Upper lobe of right lung (tissue), 1 donor: ENCODE measurements at places on chromosomes 6 and 20.

DNA sequence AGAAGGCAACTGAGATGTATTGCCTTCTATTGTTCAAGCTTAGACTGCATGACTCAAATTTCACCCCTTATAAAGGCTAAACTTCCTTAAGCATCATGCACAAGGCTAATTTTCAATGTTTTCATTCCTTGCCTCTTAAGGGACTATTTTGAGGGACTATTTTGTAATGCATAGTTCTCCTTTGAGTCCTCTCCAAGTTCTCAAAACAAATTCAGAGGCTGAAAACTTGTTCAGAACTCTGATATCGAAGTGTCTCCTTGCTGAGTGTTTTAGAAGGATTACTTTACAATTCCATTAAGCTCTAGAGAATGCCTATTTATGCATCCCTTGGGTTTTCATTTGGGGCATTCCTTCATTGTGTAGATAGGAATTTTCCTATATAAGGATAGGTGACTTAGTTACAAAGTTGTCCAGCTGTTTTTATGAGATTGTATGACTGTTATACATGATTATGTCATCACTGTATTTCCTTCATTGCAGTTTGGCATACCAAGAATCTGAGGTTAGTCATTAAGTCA, 41.7 kb downstream of the COL19A1 start:
- no peaks in the 10 kb centered on the region for H3K27me3 ChIP-seq
- no peaks in the 10 kb centered on the region for H3K4me1 ChIP-seq
- DNase-seq, result no peak
- no peak overlapping the region for H3K4me3 ChIP-seq
- no peak overlapping the region for H3K27ac ChIP-seq

GRCh38 chr6:89132057-89132456, 13.8 kb upstream of the PM20D2 start:
- no peak overlapping the region for H3K4me3 ChIP-seq
- H3K27ac ChIP-seq, result no peak overlapping the region
- no peaks in the 10 kb centered on the region for H3K27me3 ChIP-seq
- no peak for DNase-seq
- no peaks in the 10 kb centered on the region for H3K36me3 ChIP-seq
- H3K4me1 ChIP-seq, result no peaks in the 10 kb centered on the region

GRCh38 chr6:130128326-130128725, 94.4 kb downstream of the SAMD3 start:
- H3K27ac ChIP-seq, result no peak overlapping the region
- no peak for DNase-seq
- no peaks in the 10 kb centered on the region for H3K27me3 ChIP-seq
- no peaks in the 10 kb centered on the region for H3K4me1 ChIP-seq
- H3K4me3 ChIP-seq, result no peak overlapping the region

- no peak for DNase-seq
- H3K27ac ChIP-seq, result no peak overlapping the region
- H3K36me3 ChIP-seq, result no peaks in the 10 kb centered on the region
- no peak overlapping the region for H3K4me3 ChIP-seq
- H3K27me3 ChIP-seq, result no peaks in the 10 kb centered on the region
Measured at GRCh38 chr20:45402946-45403345, 5.1 kb upstream of the DBNDD2 start.

DNA sequence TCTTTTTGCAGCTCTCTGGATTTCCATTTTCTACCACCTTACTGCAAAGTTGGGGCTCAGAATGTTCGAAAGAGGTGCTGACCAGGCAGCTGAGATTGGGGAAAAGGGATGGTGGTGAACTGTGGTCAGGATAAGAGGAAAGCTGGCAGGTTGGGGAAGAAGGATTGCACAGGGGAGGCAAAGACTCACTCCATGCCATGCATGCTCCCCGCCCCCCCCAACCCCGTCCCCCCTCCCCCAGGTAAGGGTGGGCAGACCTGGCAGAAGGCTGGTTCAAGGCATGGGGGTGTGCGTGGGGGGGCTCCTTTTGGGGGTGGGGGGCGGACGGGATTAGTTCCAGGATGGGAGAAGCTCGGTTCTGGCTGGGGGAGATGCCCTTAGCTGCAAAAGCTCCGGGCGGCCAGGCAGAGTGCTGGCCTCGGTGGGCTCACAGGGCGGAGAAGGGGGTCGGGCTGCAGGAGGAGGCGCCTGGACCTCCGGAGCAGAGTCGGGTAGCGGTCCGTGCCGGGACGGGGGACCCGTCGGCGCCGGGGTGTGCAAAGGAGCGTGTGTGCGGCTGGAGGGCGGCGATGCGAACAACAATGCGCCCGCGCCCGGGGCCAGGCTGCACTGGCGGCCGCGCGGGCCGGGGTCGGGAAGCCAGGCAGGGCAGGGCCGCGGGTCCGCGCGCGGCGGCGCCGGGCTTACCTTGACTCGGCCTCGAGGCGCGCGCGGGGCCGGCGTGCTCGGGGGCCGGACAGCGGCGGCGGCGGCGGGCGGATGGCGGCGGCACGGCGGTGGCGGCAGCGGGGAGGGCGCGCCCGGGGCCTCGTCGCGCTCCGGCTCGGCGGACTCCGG, 880 bp downstream of the ADNP start:
- DNase-seq, result peak; percentile 76
- peak overlapping the region; percentile 79 for H3K27ac ChIP-seq
- peaks cover 33% of the 10 kb centered on the region for H3K36me3 ChIP-seq
- H3K4me1 ChIP-seq, result peaks cover 30% of the 10 kb centered on the region
- H3K27me3 ChIP-seq, result no peaks in the 10 kb centered on the region
- peak overlapping the region; percentile 72 for H3K4me3 ChIP-seq

GRCh38 chr20:4112481-4113421, 97.4 kb upstream of the RNF24 start:
- peaks cover 14% of the 10 kb centered on the region for H3K4me1 ChIP-seq
- no peaks in the 10 kb centered on the region for H3K36me3 ChIP-seq
- no peak overlapping the region for H3K27ac ChIP-seq
- peak; percentile 72 for DNase-seq

- H3K27ac ChIP-seq, result no peak overlapping the region
- H3K4me1 ChIP-seq, result peaks cover 11% of the 10 kb centered on the region
- H3K27me3 ChIP-seq, result no peaks in the 10 kb centered on the region
- no peak for DNase-seq
Measured at GRCh38 chr6:109296971-109297372, 85.3 kb downstream of the CD164 start.

- no peak for DNase-seq
- H3K4me3 ChIP-seq, result no peak overlapping the region
- no peaks in the 10 kb centered on the region for H3K4me1 ChIP-seq
- H3K27ac ChIP-seq, result no peak overlapping the region
- no peaks in the 10 kb centered on the region for H3K27me3 ChIP-seq
Measured at GRCh38 chr6:143912671-143913070, 48.4 kb downstream of the ZC2HC1B start.

- no peak overlapping the region for H3K27ac ChIP-seq
- no peaks in the 10 kb centered on the region for H3K36me3 ChIP-seq
- H3K27me3 ChIP-seq, result no peaks in the 10 kb centered on the region
- no peak for DNase-seq
Measured at GRCh38 chr6:47360388-47360787, 50.7 kb upstream of the TNFRSF21 start.

GRCh38 chr6:71452697-71453370, 164.2 kb downstream of the OGFRL1 start:
- H3K27ac ChIP-seq, result no peak overlapping the region
- H3K27me3 ChIP-seq, result no peaks in the 10 kb centered on the region
- H3K4me3 ChIP-seq, result no peak overlapping the region
- H3K4me1 ChIP-seq, result peaks cover under 1% of the 10 kb centered on the region
- DNase-seq, result no peak

- DNase-seq, result no peak
- peaks cover 19% of the 10 kb centered on the region for H3K27me3 ChIP-seq
- H3K36me3 ChIP-seq, result no peaks in the 10 kb centered on the region
- no peak overlapping the region for H3K27ac ChIP-seq
Measured at GRCh38 chr6:56953597-56954402, 1.1 kb upstream of the BEND6 start.

- H3K27ac ChIP-seq, result no peak overlapping the region
- no peak overlapping the region for H3K4me3 ChIP-seq
- no peaks in the 10 kb centered on the region for H3K4me1 ChIP-seq
- DNase-seq, result no peak
- H3K27me3 ChIP-seq, result no peaks in the 10 kb centered on the region
Measured at GRCh38 chr6:91268941-91269340, 682.1 kb upstream of the MAP3K7 start.

GRCh38 chr20:24952376-24953208, 3.5 kb downstream of the CST7 start:
- no peaks in the 10 kb centered on the region for H3K27me3 ChIP-seq
- DNase-seq, result peak; percentile 61
- H3K36me3 ChIP-seq, result peaks cover 11% of the 10 kb centered on the region
- no peak overlapping the region for H3K27ac ChIP-seq
- H3K4me3 ChIP-seq, result no peak overlapping the region
